HS-27A (cell line): ENCODE measurements at places on chromosomes 16 and 17.

DNA sequence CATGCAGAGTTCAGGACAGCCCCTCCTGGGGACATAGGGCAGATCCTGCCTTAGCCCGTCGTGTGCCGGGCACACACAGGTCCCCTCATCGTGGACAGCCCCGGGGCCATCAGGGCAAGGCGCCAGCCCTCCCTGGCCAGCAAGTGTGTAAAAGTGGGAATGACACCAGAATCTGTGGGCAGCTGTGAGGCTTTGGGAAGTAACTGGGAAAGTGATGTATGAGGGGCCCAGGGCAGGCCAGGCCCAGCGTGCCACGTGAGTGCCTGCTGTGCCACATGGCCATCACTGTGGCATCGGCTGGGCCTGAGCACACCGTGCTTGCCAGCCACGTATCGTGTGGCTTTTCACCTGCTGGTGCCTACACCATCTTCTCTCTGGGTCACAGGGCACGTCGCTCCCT, 26.6 kb downstream of the ACSF3 start:
- no peak for DNase-seq

DNA sequence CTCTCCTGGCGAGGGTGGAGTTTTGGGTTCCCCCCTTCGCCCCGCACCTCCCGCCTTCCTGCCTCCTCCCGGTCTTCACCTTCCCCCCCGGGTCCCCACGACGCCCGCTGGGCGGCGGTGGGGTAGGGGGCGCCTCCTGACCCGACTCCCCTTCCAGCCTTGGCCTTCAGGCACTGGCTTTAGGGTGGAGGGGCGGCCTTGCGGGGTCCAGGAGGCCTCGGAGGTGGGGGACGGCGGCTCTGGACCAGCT, 2.4 kb downstream of the SLC16A3 start:
- DNase-seq, result no peak

- DNase-seq, result no peak
These were observed 4.4 kb downstream of the TP53I13 start for GRCh38 chr17:29572691-29573557.

GRCh38 chr17:72699545-72699944, 392.9 kb downstream of the SLC39A11 start:
- DNase-seq, result no peak

DNA sequence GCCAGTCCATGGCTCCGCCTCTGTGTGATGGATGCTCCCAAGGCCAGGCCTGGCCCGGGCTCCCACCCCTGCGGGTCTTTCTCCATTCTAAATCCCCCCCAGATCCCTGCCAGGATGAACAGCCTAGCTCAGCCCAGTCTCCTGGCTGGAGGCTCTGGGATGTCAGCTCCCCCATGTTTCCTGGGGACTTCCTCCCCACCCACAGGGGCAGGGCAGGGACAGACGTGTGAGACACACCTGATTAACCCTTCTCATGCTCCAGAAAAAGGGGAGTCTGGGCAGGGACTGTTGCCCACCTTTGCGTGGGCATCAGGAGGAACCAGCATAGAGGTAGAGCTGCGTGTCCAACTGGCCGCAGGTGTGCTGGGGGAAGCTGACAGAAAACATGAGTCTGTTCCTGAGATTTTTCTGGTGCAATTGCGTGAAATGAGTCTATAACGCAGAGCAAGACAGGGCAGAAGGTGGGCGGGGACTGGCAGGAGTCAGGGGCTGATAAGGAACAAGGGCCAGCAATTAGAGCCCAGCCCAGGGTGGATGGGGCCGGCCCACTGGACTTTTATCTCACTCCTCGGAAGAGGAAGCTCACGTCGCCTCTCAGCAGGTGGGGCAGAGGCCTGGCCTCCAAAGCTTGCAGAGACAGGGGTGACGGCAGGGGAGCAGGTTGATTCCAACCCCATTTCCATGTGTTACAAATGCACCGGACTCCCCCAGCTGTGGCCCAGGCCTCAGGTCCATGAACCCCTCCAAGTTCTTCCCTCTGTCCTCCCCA, 238.2 kb downstream of the RBFOX3 start:
- DNase-seq, result no peak

GRCh38 chr16:19104607-19105006, 9.2 kb upstream of the ITPRIPL2 start:
- DNase-seq, result no peak

DNA sequence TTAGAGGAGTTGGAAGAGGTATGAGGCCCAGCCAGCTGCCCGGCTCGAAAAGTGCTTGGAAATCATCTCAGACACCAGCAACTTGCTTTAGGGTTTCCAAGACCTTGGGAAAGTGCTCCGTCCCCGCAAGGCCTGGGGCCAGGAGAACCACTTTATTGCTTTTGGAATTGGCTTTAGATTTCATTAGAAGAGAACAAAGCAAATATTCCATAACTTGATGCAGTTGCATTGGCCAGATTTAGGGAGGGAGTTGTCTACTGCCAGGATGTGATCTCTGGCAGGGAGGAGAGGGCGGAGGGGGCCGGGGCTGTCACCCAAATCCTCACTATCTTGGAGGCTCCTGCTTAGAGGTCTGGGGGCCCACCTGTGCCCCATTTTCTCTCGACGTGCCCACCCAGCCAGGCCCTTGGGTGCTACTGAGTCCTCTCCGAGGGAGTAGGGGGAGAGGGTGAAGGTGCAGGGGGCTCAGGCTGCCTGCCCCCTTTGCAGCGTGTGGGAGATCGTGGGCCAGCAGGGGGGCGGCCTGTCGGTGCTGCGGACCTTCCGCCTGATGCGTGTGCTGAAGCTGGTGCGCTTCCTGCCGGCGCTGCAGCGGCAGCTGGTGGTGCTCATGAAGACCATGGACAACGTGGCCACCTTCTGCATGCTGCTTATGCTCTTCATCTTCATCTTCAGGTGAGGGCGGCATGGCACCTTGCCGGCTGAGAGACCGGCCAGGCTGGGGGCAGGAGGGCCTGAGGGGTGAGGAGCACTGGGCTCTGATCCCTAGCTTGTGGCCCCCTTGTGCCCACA, 30.6 kb downstream of the CACNA1G start:
- no peak for DNase-seq

DNA sequence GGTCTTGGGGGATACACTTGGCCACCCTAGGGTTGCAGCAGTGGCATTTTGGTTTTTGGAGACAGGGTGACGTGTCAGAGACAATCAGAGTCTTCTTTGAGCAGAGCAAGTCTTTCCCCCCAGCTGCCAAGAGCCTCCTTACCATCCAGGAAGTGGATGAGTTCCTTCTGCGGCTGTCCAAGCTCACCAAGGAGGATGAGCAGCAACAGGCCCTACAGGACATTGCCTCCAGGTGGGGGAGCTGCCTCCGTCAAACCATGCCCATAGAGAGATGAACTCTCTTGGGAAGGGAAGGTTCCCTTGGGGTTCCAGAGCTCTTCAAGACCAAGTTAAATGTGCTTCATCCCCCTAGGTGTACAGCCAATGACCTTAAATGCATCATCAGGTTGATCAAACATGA, 11.3 kb downstream of the LIG3 start:
- no peak for DNase-seq

DNA sequence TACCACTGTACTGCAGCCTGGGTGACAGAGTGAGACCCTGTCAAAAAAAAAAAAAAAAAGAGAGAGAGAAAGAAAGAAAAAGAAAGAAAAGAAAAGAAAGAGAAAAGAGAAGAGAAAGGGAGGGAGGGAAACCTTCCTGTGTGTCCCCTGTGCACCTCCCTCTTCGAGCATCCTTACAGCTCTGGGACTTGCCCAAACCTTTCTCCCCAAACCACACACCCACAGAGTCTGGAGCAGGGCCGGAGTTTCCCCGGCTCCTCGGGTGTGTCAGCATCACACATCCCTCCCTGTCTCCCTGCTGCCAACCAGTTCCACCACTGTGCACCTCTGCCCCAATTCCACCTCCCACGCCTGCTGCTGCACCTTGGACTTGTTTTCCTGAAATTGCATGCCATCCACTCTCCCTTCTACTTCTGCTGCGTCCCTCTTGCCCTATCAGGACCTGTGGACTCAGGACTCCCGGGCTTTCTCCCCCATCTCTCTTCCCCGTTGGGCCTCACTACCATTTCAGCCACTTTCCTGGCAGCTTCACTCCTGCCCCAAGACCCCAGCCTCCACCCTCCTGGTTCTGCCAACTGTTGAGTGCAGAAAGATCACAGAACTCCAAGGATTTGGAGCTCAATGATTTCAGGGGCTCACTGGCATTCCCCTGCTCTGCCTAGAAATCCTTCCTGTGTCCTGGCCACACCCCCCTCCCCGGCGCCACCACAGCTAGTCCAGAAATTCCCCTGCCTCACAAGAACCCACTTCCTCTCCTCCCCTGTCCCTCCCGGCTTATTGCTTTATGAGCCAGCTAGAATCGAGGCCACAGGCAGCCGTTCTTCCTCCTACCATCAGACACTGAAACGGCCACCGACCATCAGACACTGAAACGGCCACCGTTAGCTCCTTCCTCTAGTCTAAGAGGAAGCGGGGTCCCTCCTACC, 3.7 kb upstream of the CDK3 start:
- no peak for DNase-seq

DNA sequence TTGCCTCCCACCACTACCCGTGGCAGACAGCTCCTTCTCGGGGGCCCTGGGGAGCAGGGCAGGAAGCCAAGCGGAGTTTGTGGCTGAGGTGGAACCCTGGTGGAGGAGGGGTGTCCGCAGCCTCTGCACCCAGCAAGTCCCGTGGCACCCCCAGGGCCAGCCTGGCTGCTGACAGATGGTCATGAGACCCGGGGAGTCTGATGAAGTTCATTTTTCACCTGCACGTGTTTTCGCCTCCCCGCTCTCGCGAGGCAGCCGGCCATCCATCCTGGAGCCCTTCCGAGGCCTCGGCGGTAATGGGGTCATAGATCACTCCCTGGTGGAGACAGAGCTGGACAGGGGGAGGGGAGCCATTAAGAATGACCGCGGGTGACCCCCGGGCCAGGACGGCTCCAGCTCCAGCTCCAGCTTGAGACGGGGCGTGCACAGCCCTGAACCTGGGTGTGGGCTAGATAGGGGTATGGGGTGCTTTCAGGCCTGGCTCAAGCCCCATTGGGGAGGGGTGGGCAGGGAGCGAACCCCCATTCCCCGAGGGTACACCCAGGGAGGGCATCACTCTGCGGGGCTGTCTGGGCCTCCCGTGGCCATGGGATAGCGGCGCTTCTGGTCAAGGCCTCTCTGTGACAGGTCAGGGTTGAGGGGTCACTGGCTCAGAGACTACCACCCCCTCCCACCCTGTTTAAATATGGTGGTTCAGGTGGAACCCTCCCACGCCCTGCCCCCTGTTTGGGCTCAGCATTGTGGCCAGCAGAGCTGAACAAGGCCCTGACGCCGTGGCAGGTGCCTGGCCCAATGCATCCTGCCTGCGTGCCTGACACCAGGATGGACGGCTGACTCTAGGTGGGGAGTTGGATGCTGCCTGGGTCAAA, 227.4 kb upstream of the GSE1 start:
- DNase-seq, result no peak

DNA sequence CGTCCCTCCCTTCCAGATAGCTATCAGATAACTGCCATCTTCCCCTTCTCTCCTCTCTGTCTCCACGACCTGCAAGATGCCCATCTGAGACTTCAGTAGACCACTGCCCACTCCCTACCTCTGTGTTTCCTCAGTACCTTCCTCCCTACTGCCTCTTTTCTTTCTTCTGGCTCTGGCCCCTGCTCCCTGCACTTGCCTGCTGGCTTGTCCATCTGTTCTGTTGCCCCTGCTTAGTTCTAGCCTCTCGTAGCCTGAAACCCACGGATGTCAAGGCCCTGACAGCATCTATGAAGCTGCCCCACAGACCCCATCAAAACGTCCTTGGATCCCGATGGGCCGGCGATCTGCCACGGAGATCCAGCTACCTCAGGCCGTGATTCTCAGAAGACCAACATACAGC, 53.0 kb downstream of the ELAC2 start:
- DNase-seq, result no peak

- no peak for DNase-seq
These were observed 507.0 kb downstream of the MAF start for GRCh38 chr16:79093554-79093967.

- DNase-seq, result no peak
These were observed 55.5 kb downstream of the OTOA start for GRCh38 chr16:21719283-21719682.

DNA sequence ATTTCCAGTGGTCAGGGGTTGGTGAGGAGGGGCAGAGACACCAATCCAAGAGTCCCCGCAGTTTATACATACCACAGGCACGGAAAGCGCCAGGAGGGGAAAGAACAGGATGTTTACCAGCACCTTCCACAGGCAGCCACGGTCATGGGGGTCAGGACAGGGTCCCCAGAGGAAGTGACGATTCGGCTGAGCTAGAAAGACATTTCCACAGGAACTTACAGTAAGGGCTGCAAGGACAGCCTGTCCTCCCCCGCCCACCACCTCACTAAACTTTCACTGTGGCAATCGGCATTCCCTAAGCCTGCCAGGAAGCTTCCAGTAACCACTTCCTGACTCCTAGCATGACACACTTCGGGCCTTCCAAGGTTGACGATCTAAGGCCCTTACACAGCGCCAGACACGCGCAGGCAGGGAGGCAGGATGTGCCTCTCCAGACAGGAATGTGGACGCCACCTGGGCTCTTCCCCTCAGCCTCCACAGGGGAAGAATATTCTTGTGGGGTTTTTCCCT, 1.2 kb upstream of the MT2A start:
- peak; percentile 90 for DNase-seq

DNA sequence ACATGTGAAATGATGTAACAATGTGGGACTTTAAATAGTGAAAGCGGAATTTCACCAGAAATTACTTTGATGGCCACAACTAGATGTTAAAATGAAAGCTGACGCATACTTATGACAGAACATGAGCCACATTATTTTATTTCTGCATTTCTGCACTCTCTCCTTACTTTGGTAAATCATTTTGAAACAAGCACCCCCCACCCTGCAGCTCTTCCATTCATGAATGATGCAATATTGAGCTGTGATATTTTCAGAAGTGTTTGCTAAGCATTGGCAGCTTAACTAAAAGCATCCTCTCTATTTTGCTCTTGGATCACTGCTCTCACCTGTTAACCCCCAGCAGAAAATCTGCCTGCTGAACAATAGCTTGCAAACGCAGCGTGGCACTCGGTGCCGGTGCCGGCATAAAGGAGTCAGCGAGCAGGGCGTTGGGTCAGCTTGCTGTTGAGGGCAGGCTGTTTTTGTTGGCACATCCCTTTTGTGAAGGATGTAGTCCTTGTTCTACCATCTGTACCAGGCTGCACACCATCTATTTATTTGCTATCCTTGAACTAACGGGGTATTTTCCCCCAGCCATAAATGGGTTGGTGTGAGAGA, 30.8 kb upstream of the CBLN1 start:
- DNase-seq, result no peak

DNA sequence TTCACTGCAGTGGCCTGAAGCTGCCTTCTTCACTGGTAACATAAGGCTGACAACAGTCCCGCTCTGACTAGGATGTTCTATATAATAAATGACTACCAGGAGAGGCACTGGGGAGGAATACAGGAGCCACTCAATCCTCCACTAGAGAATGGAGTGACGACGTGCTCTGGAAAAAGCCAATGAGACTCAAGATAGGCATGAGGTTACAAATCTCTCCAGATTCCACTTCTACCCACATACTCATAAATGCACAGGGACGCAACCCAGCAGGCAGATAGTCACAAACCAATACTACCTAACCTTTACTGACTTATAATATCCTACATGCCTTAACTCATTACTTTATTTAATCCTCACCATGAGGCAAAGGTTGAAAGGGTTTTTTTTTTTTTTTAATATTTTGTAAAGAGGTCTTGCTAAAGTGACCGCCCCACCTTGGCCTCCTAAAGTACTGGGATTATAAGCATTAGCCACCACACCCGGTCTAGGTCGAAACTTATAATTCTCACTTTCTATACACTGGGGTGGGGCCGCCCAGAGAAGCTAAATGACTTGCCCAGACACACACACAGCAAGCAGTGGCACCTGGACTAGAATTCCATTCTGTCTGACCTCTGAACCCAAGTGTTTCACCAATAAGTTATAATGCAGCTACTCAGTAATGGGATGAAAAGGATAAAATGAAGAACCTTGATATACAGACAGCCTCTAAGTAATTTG, 33.7 kb downstream of the TOM1L2 start:
- no peak for DNase-seq

- no peak for DNase-seq
These were observed 53.4 kb downstream of the NF1 start for GRCh38 chr17:31148205-31148604.
